ENCODE measurements at places on chromosomes 5 and 9.

- no peak for DNase-seq
These were observed 111.1 kb upstream of the EQTN start for GRCh38 chr9:27408001-27408400.

DNA sequence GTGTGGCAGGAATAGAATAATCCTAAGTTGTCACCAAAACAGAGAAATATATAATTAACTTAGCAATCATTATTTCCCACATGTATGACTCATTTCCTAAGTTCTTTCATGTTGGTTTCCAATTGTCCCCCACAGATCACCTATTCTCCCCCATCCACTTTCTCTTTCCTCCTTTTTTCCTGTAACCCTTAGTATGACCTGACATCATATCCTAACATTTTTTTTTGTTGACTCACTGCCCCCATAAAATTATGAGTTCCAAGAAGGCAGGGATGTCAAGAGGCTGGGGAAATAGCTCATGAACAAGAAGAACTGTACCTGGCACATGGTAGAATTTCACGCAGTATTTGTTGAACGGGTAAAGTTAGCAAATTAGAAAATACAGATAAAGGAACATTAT, 186.7 kb downstream of the DCP2 start:
- DNase-seq = no peak

- no peak for DNase-seq
These were observed 225.0 kb upstream of the PRR16 start for GRCh38 chr5:120239086-120239485.

GRCh38 chr9:61669352-61669751, 479.5 kb downstream of the SPATA31A7 start:
- DNase-seq = no peak

DNA sequence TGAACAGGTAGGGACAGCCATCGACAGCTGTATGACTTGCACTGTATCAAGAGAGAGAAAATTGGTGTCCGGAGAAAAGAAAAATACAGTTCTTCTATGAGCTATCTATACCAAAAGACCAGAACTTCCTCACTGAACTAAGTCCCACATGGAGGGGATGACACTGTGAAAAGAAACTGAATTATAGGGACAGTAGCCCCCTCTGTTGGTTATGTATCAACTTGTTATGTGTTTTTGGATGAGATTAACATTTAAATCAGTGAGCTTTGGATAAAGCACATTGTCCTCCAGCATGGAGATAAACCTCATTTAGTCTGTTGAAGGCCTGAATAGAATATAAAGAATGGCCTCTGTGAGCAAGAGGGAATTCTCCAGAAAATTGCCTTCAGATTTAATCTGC, 176.6 kb upstream of the SH3GL2 start:
- no peak for DNase-seq

DNA sequence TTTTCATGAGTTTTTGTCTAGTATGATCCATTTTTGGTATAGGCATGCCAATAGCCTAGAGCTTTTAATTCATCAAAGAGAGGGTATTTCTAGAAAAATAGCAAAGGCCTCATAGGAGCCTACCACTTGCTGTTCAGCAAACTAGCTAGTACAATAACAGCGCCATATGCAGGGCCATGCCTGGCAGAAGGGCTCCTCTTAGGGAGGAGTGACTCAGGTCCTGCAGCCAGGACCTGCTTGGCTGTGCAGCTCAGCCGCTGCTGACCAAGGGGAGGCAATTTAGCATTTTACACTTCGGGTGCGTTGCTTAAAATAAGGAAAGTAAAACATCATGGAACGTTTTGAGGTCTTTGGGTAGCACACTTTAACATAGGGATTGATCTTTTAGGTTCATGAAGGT, 100.6 kb downstream of the TRIO start:
- no peak for DNase-seq

DNA sequence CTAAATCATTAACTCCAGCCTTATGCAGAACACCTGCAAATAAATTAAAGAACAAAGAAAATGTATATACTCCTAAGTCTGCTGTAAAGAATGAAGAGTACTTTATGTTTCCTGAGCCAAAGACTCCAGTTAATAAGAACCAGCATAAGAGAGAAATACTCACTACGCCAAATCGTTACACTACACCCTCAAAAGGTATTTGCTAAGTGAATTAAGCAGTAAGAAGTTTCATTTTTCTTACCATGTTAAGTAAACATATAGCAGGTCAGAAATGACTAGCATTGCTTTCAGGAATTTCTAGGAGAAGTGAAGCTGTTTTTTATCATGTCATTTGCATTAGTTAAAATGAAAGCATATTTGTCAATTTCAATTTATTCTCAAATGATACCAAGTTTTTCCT, 92.7 kb downstream of the MELK start:
- no peak for DNase-seq

- no peak for DNase-seq
These were observed 191.2 kb downstream of the CDH9 start for GRCh38 chr5:26847041-26847736.

DNA sequence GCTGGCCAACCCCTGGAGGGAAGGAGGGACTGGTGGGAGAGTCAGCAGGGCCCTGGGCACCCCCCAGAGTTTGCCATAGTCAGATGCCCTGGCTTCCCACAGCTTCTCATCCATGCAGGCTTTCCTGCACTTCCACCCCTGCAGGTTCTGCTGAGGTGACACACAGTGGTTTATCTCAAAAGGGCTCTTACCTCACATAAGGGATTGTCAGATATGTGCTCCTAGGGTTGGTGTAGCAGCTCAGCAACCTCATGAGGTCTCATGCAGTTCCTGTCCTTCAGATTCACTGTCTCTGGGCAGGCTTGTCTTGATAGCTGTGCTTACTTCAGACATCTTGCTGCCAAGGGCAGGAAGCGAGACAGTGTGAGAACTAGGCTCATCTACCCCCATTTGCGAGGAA, 143.4 kb downstream of the KDM4C start:
- DNase-seq = no peak

DNA sequence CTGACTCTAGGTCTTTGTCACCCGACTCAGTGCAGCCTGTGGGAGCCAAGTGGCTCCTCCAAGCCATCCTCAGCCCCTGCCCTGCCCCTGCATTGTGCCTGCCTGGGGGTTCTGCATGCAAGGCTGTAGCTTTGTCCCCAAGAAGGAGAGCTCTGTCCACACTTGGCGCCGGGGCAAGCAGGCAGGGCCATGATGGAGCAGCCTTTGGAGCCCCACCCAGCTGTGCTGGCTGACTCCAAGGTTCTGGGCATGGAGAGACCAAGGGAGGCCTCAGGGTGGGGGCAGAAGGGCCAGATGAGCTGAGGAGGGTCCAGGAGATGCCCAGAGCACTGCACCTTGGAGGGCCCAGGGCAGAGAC, 226.2 kb downstream of the CACNA1B start:
- DNase-seq = no peak

DNA sequence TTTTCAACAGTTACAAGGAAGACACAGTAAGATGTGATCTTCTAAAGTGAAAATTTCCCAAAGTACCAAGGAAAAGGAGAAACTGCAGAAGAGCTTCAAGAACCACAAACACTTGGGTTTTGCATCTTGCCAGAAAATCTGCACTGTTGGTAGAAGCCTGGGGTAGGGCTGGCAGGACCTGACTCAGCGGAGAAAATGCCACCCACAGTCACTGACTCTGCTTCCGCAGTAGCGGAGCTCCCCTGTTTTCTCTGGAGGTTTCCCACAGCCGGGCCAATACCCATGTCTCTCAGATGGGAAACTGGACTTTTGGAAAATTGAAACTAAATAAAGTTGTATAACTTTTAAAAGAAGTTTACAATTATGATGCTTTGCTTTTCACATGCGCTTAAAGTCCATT, 104.2 kb downstream of the MEF2C start:
- DNase-seq = no peak

DNA sequence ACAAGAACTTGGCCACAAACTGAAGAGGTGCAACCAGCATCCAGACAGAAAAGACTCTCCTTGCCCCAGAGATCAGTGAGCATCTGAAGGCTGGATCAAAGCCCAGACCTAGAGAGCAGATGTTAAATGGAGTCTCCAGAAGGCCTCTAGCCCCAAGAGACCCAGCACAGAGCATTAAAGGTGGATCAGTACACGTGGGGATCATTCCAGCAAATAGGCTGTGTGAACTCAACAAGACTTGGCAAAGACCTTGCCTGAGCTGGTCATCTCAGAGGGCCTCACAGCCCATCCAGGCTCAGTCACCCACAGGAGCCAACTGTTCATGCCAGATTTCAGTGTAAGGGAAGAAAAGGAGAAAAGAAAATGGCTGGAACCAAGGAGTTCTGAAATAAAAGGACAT, 214.0 kb downstream of the ENC1 start:
- no peak for DNase-seq

- DNase-seq = no peak
These were observed 6.0 kb upstream of the PUM3 start for GRCh38 chr9:2849941-2850340.

DNA sequence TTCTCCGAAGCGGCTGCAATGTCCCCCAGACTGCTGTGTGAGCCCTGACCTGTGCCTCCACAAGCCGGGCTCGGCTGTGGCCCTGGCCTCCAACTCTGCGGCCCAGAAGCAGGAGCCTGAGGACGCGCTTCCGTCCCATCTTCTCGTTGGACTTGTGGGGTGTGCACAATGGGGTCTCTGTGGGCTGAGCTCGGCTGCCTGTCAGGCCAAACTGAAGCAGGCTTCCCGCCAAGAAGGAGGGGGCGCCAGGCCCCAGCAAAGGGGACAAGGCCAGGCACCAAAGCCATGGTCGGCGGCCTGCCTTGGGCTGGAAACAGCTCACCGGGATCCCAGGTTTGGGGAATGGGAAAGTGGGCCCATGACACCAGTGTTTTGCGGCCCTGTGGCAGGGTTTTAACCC, 4.1 kb downstream of the NOTCH1 start:
- DNase-seq = no peak

DNA sequence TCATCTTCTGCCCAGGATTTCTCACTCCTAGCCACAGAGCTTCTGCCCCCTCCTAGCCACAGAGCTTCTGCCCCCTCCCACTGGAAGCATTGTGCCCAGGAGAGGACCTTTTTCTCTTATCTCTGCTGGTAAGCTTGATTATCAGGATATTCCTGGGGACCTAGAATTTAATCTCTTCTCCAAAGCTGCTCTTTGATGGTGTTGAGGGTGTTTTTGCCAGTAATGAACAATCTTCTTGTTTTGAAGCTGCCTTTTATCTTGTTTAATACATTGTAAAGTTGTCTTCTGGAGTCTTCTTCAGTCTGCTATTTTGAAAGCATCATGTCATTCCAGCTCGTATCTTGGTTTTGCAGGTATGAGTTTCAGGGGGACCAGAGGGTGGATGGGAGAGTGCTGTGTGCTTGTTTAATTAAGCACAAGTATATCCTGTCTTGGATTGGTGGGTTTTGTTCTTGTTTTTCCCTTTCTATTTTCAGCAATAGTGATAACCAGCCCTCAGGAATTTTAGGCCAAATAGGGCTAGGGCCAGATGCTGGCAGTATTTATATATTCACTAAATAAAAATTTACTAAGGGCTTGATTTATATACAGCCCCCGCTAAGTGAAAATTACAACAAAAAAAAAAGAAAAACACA, 214.0 kb upstream of the DMRT1 start:
- no peak for DNase-seq

DNA sequence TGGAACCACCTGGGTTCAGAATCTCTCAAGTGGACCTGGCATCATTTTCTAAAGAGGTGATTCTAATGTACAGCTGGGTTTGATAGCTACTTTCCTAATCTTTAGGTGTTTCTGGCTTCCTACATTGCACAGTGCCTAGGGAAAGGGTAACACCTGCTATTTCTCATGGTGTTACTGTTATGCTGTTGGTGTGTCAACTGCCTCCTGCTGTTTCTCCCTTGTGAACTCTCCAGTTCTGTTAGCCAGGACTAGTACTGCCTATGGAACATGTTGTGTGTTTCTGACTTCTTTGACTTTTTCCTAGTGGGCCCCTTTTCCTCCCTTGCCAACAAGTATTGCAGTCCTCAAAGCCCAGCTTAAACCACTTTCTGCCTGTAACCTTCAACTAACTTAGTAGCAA, 5.5 kb downstream of the ARHGEF28 start:
- DNase-seq = no peak

DNA sequence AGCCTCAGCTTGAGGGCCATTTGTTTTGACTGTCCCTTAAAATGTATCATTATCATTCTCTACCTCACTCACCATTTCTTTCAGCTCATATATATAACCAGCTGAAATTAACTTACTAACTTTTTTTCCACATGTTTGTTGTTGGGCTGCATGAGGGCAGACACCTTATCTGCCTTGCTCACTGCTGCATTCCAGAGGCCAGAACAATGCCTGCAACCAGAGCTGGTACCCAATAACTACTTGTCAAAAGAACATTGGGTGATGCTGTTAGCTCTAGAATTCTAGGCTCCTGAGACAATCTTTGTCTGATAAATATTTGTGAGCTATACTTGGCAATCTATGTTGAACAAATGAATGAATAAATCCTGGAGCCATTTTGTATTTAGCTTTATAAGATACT, 68.3 kb downstream of the HTR4 start:
- no peak for DNase-seq

DNA sequence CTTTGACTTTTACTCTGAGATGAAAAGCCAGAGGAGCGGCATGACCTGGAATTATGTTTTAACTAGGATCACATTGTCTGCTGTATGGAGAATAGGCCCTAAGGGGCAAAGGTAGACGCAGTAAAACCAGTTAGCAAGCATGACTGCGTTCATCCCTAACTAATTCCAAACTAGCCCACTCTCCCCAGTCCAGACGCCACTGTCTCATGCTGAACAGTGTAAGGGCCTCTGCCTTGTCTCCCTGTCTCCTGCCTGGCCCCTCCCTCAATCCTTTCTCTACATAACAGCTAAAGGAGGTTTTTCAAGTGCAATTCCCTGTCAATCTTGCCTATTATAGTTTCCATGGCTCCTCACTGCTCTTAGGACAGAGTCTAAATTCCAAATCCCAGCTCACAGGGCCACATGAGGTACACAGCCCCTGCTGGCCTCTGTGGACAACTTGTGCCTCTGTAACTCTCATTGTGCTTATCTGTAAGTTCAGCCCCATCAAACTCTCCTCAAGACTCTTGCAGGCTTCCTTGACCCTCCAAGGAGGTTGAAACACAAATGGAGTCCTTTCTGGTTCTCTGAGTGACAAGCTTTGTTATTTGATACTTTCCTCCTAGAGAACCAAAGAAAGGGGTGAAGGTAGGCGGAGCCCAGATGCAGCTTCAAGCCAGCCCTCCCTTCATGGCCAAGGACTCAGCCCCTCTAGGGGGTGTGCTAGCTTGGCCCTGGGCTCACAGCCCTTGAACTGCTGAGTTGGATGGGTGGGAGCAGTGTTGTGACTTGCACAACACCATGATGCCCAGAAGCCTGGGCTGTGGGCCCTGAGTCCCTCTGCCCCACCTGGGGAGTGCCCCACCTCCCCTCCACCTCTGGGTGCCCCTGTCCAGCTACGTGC, 16.0 kb upstream of the SLC22A4 start:
- DNase-seq = no peak

DNA sequence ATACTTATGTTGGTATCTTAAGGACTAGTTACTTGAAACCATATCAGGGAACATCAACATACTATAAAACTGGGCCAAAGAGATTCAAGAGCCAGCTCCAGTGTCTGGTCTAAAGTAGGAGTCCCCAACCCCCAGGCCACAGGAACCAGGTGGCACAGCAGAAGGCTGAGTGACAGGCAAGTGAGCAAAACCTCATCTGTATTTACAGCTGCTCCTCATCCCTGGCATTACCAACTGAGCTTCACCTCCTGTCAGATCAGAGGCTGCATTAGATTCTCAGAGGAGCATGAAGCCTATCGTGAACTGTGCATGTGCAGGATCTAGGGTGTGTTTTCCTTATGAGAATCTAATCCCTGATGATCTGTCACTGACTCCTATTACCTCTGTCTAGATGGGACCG, 581.6 kb upstream of the CDH9 start:
- no peak for DNase-seq

- no peak for DNase-seq
These were observed 83.1 kb downstream of the DPYSL3 start for GRCh38 chr5:147426640-147427327.

GRCh38 chr9:73038613-73039012, 85.8 kb upstream of the ALDH1A1 start:
- DNase-seq = no peak

Measured in CD4-positive, alpha-beta T cell treated with Interleukin-2 at 100 ng/mL for 4 hours (primary cell).